ENCODE measurements at places on chromosomes 5 and 9. TPM values are rescaled to one million over a fixed set of nuclear protein-coding genes. Genes with fewer than 3 reads are reported as not detected.

Gene PCDHB8
- 0.17 TPM for total RNA-seq

Gene NEUROG1
- not detected for total RNA-seq

Gene FAM169A
- total RNA-seq: 37.7 TPM

Gene FRRS1L
- total RNA-seq: not detected

Gene CHD1
- 34.6 TPM for total RNA-seq

Gene PCDHB16
- 0.21 TPM for total RNA-seq

Data from mammary epithelial cell (primary cell).